ENCODE measurements at places on chromosomes 4 and X.
A peak's percentile ranks its signal among the peaks of the same experiment; 100 is the strongest.

- peak; percentile 7 for DNase-seq
Measured at GRCh38 chr4:126448086-126448845, 1133.5 kb downstream of the FAT4 start.

DNA sequence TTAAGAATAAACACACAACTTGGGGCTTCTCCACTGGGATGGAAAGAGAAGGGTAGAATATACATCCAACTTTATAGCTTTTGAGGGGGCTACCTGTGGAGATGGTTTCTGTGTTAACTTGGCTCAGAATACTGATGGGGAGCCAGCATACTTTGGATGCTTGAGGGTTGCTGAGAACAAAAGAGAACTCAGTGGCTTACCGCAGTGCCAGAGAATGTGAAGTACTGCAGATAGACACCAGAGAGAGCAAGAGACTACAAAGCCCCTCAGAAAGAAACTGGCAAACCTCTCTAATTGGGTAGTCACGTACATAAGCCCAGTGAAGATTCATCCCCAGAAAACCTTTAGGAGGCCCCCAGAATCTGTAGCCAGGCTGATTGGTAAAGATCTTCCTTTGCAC, 214.4 kb downstream of the DCHS2 start:
- DNase-seq, result no peak

GRCh38 chrX:120662662-120663061, 32.8 kb upstream of the C1GALT1C1 start:
- no peak for DNase-seq

GRCh38 chr4:183287309-183287659, 32.8 kb downstream of the CLDN22 start:
- no peak for DNase-seq

DNA sequence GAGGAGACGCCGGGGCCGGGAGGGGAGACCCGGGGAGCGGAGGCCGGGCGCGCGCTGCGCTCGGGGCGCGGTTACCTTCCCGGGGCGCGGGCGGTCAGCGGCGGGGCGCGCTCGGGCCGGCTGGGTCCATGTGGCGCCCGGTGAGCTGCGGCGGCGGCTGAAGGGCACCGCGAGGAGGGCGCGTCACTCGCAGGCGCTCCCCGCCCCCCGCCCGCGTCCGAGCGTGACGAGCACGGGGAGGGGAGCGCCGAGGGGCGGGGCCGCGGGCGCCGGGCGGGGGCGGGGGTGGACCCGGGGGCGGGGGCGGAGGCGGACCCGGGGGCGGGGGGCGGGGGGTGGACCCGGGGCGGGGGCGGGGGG, at the start of gene CPLX1:
CPLX1 (minus strand) TSS at position 159 of the 360 bp plus-strand sequence. CDS start 1,607 bp downstream, outside the sequence.
- peak; percentile 65 for DNase-seq

GRCh38 chr4:3283916-3284315, 8.9 kb upstream of the RGS12 start:
- DNase-seq, result no peak

DNA sequence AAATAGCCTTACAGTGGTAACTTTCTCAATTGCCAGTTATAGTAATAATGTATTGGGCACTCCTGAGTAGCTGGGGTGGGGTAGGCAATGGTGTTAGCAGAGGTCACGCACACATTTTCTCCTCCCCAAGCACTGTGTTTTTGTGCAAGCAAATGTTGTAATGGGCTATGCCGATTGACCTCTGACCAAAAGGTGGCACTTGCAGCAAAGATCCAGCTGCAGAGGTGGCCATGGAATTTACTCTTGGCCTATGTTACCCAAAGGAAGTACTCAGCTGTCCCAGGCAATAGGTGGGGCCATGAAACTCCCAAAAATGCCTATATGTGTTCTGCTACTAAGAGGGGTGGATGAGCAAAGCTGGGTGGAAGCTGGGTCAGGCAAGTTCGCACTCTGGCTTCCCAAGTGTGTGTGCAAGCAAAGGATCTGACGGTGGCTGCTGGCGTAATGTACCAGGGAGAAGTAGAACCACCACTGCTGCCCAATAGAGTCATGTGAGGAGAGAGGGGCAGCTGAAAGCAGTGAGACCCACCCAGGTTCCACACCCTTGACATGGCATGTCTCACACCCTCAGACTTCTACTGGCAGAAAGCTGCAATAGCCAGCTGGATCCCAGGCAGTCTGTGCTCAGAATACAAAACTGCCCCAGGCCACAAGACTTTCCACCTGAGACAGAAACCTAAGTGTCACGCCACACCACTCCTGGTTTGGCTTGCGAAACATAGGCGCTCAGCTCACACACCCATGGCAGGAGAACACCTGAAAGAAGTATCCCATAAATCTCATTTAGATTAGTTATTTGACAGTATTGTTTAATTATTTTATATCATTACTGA, 353.3 kb upstream of the EMCN start:
- DNase-seq, result no peak

GRCh38 chr4:68712207-68712606, 41.8 kb upstream of the UGT2B15 start:
- no peak for DNase-seq

GRCh38 chr4:8338351-8338961, 68.9 kb downstream of the HTRA3 start:
- DNase-seq, result no peak

DNA sequence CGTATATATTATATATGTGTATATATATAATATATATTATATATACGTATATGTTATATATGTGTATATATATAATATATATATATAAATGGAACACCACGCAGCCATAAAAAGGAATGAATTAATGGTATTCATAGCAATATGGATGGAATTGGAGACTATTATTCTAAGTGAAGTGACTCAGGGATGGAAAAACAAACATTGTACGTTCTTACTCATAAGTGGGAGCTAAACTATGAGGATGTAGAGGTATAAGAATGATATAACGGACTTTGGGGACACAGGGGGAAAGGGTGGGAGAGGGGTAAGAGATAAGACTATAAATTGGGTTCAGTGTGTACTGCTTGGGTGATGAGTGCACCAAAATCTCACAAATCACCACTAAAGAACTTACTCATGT, 1388.9 kb downstream of the C4orf33 start:
- no peak for DNase-seq

DNA sequence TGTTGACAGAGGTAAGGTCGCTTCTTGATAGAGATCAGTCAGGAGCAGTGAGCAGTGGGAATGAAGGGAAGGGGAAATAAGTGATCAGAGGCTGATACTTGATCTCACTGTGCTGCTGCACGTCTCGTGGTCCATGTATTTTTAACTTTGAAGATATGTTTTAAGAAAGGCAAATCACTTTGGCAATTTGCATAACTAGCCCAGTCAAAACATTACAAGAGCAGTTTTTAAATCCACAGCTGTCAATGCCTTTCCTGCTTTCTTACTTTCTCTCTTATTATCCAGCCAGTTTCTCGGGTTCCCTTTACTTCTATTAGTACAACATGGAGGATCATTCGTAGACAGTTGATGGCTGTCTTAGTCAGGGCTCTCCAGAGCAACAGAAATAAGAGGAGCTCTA, 472.8 kb downstream of the TMA16 start:
- DNase-seq, result no peak

DNA sequence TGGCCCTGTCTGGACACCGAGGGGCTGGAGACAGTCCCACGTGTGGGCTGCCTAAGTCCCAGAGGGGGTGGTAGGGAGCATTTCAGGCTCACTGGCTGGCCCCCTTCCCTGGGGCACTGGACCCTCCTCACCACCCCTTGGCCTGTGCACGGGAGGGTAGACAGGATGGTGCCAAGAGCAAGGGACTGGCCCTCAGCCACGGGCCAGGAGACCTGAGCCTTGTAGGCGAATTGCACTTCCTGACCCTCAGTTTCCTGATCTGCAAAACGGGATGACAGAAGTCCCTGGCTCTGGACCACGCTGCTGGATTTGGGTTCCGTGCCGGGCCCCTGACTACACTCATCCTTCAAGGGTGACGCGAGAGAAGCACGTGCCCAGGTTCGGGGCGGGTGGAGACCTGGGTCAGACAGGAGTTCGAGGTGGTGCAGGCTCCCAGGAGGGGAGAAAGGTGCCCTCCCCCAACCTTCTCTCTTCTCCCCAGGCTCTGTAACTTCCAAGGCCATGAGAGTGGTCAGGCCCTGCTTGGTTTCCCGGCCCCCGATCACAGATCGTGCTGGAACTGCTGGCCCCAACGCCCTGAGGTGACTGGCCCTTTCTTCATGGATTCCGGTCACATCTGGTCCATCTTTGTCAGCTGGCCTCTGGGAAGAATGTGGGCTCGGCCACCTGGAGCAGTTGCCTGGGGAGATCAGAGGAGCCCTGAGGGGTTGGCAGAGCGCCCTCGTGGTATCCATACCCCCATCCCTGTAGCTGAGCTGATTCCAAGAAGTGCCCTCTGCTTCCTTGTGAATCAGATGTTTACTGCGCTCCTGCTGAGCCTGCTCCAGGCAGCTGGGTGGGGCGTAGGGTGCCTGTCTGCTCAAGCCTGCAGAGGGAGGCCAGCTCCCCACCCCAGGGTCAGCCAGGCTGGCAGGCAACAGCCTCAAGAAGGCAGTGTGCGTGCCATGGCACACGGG, 3.3 kb downstream of the SH3BP2 start:
- peak; percentile 59 for DNase-seq

GRCh38 chr4:1646690-1647089, 37.4 kb downstream of the FAM53A start:
- DNase-seq, result no peak

DNA sequence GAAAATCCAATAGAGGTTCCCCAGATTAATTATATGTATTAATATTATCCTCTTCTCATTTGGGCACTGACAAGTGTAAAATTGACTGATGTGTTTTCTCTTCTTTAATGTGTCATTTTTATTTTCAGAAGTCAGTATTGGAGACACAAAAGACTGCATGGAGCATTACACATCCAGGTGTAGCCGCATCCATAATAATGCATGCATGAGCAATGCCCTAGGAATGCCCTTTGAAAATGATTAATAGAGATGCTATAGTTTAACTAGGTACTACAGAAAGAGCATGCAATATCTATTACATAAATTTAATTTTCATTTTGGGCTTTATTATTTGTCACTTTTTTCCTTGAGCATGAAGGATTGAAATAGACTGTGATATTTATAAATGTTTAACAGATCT, 509.9 kb downstream of the SPOCK3 start:
- DNase-seq, result no peak

GRCh38 chrX:39050427-39050826, 249.2 kb downstream of the MID1IP1 start:
- no peak for DNase-seq

DNA sequence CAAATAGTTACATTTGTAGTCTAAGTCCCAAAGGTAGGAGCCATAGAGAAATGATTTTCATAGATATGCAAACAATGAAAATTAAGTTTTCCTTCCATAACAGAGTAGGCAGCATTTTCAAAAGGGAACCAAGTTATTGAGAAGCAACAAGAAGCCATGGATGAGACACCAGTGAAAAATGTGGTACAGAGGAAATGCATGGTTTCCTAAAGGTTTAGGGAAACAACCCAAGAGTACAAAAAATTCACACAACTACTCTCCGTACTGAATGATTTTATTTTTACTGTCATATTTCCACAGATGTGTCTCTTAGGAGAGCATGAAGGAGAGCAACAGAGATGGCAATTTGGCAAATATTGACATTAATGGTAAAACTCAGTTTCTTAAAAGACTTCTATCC, 1408.9 kb upstream of the PCDH7 start:
- DNase-seq, result peak; percentile 9

- peak; percentile 9 for DNase-seq
Measured at GRCh38 chrX:132488180-132488705, 595 bp downstream of the MBNL3 start.

DNA sequence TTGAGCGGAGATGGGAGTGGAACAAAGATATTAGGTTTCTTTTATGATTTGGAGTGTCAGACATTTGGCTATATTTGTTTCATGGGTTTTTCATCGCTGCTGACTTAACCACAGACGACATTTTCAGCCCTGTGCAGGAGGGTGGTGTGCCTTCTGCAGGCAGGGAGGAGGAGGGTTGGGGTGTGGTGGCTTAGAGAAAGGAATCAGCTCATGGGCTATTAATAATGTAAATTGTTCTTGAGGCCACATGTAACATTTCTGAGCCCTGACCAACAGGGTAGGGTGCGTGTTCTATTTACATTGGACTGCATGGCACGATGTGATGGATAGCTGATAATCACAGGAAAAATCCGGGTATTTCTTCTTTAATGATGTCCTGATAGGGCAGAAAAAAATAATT, 67.6 kb downstream of the POLA1 start:
- DNase-seq, result peak; percentile 52

DNA sequence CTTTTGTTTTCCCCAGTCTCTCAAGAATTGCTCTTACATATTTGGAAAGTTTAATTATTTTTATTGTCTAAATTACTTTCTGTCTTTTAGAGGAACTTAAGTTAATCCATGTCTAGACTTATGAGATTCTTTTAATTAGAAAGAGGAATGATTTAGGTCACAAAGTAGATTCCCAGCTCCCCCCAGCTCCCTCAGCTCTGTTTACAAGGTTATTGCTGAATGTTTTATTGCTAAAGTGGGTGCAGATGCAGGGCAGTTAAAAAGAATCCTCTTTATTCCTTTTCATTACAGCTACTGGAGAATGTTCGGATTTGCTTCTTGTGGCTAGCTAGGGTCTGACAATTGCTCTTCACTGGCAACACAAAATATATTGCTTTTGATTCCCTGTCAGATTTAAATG, 33.7 kb upstream of the CCKAR start:
- no peak for DNase-seq

DNA sequence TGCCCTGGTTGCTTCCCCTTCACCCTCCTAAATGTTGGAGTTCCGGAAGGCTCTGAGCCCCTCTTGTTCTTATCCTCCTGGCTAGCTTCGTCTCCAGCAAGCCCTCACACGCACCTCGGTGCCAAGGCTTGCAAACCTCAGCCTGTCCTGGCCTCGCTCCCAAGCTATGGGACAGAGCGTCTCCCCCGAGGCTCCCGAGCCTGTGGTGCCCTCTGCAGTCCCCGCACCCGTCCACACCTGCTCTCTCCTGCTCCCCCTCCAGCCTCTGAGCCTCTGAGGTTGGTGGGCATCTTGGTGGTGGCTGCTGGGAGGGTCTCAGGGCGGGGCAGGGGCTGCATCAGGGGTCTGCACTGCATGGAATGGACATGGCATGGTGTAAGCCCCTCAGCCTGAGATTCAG, 63.2 kb downstream of the TRMT44 start:
- DNase-seq, result no peak

DNA sequence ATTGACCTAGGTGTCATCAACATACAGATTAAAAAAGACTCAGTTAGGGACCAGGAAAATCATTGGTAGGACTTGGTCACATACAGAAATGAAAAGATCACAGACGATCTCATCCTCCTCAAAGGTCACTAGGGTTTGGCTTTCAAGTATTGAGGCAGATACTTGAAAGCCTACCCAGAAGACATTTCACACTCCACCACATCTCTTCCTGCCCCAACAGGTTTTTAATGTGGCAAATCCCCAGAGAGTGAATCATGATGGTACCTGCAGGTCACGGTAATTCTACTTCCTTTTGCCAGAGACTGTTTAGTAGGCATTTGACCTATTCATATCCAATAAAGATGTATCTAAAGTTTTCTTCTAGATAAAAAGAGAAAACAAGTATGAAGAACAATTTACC, 44.1 kb downstream of the INPP4B start:
- DNase-seq, result no peak

- DNase-seq, result no peak
Measured at GRCh38 chrX:46812445-46812844, 24.4 kb upstream of the RP2 start.
